ENCODE measurements at places on chromosomes 13 and 19.

DNA sequence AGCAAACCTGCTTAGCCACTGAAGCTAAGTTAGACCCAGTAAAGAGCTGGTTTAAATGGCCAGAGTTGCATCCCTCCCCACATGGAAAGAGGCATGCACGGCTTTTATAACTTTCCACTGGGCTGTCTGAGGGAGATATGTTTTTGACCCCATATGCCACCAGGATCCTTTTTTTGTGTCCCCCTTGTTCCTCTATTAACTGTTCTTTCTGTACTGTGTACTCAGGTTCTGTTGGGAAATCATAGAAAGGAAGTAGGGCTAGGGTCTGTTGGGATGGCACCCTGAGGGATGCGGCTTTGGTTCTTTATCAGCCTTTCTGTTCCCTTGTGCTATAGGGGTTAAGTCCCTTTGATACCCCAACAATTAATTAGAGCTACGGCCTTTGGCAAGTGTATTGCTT, 12.2 kb upstream of the TM9SF2 start:
- no peak for DNase-seq

- DNase-seq, result no peak
Observed at GRCh38 chr13:41955605-41956004, 5.3 kb downstream of the VWA8 start.

GRCh38 chr13:71829547-71829946, 37.5 kb downstream of the DACH1 start:
- no peak for DNase-seq

GRCh38 chr13:28610996-28611395, 47.9 kb upstream of the POMP start:
- DNase-seq, result no peak

GRCh38 chr19:20078581-20079031, 806 bp downstream of the ZNF90 start:
- no peak for DNase-seq

GRCh38 chr19:47839913-47840312, 18.2 kb downstream of the CRX start:
- no peak for DNase-seq

DNA sequence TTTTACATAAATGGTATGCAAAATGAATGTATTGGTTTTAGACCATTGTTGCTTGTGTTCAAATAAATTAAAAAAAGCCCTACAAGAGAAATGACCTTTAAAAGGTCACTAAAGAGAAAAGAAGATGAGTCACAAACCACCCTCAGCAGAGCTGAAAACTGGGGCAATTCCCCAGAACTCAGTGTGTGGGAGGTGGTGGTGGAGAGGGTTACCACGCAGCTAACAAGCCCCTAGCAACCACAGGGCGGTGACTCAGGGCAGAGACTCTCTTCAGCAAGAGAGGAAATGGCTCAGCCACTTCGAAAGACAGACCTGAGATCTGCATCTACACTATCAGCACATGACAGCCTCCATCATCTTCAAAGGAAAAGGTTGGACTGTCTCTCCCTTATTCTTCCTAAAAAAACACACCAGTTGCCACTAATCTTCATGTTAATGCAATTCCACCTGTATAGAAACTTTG, 29.4 kb upstream of the NDFIP2 start:
- DNase-seq, result peak; percentile 87

GRCh38 chr13:29935309-29935981, 85.0 kb upstream of the UBL3 start:
- DNase-seq, result peak; percentile 14

- peak; percentile 90 for DNase-seq
Observed at GRCh38 chr19:35037716-35038622, 3.6 kb upstream of the HPN start.

- DNase-seq, result no peak
Observed at GRCh38 chr13:100163375-100163774, 74.5 kb downstream of the PCCA start.

DNA sequence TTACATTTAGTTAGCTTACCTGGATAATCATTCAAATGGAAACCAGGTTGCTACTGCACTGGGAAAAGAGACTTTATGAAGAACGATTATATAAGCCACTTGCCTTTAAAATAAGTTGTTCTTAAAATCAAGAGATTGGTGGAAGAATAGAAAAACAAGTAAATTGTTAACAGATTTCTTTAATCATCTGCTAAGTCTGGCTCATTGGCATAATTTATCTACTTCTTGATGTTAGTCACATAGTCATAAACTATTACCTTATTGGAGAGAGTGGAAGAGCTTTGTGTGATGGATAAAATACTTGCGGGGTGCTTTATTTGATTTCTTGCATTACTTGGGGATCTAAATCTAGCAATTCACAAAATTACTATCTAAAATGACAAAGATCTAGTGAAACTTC, 6.8 kb downstream of the LSM14A start:
- no peak for DNase-seq

GRCh38 chr19:4077800-4078684, 11.3 kb upstream of the ZBTB7A start:
- DNase-seq, result peak; percentile 28

DNA sequence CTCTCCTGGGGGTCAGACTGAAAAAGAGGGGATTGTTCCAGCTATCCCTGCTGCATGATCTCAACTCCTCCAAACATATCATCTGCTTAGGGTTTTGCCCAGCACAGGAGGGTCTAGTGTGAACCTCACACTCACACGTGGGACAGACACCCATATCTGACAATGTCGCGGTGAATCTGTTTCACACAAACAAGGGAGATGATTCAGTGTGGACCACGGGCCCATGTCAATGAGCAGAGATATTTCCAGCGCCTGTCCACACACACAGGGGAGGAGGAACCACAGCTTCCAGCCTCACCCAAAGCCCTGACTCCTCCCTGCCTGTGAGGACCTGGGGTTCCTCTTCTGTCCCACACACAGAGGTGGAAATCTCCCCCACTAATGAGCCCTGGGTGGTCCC, 29.6 kb upstream of the KIR3DL3 start:
- no peak for DNase-seq

DNA sequence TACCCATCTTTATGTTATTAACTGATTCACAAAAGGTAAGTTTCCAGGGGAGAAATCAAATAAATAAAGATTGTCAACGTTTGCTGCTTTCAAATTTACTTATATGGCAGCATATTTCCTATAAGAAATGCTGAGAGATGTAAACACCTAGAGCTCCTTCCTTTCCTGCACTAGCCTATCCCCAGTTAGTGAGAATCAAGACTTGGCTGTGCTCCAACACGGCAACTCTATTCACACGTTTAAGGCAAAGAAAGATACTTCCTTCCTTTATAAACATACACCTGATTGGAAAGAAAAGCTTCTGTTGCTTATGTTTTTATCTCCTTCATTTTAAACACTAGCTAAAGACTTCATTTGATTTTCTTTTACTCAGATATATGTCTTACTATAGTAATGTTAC, 107.0 kb downstream of the PCDH9 start:
- no peak for DNase-seq

GRCh38 chr19:16977306-16977705, 49.3 kb downstream of the CPAMD8 start:
- no peak for DNase-seq

DNA sequence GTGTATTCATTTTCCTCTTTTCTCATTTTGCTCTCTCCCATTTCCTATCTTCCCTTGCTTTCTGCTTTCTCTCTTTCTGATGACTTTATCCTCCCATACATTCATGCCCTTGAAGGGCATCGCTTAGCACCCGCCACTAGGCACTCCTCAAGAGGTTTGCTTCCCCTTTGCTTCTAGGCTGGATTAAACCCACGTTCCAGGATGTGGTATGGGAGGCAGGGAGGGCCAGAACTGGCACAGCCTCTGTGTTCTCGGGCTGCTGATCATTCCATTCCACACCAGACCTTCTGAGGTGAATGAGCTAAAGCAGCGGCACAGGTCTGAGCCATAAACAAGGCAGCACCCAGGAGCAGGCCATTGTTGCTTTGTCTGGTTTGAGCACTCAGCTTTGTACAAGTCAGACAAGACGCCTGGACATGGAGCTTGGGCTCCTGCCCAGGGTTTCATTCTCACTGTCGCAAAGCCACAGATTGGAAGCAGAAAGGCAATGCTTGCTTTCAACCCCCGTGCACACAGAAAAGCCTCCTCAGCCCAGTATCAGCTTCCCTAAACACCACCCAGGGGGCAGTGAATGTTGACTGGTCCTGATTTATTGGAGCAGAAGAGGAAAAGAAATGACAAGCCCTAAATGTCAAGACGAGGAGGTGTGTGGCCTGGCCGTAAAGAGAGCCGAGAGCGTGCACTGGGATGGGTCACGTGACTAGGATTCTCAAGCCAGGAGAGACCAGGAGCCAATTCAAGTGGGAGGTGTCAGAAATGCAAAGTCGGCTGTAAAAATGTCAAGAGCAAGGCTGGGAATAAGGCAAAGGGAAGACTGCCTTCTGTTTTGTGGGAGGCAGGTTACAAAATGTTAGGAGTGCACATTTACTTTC, 218.0 kb upstream of the SERP2 start:
- peak; percentile 11 for DNase-seq

DNA sequence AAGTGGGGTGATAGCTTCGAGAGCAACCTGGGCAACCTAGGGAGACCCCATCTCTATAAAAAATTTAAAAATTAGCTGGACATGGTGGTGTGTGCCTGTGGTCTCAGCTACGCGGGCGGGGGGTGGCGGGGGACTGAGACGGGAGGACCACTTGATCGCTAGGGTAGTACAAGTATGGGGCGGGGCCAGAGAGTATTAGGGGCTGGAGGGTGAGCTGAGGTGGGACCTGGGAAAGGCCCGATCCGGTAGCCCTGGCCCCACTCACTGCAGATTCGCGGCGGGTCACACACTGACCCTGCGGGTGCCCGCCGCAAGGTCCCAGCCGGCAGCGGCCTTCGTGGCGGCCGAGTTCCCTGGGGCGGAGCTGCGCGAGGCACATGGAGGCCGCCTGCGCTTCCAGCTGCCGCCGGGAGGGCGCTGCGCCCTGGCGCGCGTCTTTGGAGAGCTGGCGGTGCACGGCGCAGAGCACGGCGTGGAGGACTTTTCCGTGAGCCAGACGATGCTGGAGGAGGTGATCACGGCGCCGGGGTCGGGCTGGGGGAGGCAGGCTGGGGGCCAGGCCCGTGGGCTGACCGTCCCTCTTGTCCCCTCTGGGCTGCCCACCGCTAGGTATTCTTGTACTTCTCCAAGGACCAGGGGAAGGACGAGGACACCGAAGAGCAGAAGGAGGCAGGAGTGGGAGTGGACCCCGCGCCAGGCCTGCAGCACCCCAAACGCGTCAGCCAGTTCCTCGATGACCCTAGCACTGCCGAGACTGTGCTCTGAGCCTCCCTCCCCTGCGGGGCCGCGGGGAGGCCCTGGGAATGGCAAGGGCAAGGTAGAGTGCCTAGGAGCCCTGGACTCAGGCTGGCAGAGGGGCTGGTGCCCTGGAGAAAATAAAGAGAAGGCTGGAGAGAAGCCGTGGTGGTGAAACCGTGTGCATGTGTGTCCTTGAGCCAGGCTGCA, 2.0 kb upstream of the ARHGAP45 start:
- DNase-seq, result peak; percentile 52

DNA sequence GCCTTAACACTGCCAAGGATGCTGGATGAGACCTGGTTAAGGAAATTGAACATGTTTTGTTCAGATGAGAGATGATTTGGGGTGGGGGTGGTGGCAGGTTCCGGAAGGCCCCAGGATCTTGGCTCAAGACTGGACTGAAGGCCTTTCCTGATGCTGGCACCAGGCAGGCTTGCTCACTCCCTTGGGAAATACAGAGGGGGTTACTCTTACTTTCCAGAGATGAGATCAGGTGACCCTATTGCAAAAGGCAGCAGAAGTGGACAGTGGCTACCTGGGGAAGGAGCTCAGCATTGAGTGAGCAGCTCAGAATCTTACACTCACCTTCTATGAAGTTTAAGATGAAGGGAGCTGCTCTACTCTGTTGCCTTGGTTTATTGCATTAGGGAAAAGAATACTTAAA, 10.8 kb downstream of the GATAD2A start:
- DNase-seq, result no peak

- DNase-seq, result no peak
Observed at GRCh38 chr13:24500977-24501376, 11.6 kb downstream of the PARP4 start.

GRCh38 chr19:15418231-15418578, 583 bp downstream of the AKAP8L start:
- no peak for DNase-seq

DNA sequence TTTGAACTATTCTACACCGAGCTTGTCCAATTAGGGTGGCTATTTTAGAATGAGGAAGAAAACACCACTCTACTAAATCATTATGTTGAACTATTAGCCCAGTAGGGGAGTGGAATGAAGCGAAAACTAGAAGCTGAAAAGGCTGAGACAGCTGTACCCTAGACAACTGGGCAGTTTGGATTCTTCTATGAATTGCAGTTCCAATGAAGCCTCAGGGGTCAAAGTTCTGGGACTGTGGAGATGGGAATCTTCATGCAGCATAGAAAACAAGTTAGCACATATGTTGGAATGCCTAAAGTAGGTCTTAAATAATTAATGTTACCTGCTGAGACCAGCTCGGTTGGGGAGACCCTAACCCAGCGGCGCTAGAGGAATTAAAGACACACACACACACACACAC, 62.7 kb upstream of the ZNF726 start:
- no peak for DNase-seq

- DNase-seq, result peak; percentile 40
Observed at GRCh38 chr13:52707375-52707774, 32.2 kb downstream of the CNMD start.

DNA sequence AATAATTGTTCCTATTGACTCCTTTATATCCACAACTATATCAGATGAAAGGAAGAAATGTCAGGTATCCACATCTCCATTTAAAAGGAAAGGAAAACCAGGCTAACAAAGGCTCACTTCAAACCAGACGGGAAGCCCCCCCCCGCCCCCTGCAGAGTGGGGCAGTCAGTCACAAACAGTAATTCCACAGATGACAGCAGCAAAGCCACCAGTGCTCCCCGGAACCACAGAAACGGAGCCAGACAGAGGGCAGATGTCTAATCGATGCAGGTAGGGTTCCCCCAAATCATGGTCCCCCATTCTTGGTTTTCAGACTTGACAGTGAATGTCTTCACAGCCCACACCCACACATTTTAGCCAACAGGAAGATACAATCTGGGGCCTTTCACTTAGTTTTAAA, 100.8 kb downstream of the STK24 start:
- DNase-seq, result no peak
